ENCODE measurements at places on chromosomes 13 and 19.

DNA sequence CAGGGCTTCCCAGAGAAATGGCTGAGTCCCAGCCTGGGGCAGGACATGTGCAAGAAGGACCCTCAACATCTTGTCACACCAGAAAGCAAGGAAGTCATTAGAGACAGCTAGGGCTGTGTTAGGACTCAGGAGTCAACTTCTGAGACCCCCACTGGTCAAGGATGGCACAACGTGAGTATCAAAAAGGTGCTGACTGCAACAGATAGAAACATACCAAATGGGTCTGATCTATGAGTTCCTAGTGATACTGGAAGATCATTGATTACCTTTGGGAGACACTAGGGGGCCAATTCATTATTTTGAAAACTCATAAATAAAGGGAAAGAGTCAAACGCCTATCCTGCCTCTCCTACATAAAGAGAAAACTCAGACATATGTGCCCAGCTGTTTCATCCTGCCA lies 73.5 kb upstream of the GJB6 start:
- no peak for DNase-seq

DNA sequence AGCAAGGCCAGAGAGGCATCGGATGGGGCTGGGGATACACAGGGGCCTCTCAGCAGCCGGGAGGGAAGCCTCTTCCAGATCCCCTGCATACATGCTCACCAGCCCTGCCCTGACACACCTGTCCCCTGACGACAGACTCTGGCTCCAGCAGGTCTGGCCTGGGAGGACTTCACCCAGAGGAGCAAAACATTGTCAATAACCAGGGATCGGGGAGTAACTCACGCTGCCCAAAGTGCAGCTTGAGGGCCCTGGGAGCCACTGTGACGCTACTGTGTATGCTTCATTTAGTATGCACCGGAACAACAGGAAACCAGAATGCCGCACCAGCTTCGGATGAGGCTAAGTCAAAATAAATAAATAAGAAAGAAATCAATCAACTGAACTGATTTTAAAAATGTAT lies 12.4 kb upstream of the CD22 start:
- DNase-seq: no peak

GRCh38 chr13:52651897-52652195 lies 790 bp upstream of the SUGT1 start:
- DNase-seq: peak; percentile 2

GRCh38 chr13:41356786-41357185 lies 45.7 kb downstream of the NAA16 start:
- no peak for DNase-seq

GRCh38 chr19:41352609-41353465 lies 885 bp downstream of the TGFB1 start:
- no peak for DNase-seq

DNA sequence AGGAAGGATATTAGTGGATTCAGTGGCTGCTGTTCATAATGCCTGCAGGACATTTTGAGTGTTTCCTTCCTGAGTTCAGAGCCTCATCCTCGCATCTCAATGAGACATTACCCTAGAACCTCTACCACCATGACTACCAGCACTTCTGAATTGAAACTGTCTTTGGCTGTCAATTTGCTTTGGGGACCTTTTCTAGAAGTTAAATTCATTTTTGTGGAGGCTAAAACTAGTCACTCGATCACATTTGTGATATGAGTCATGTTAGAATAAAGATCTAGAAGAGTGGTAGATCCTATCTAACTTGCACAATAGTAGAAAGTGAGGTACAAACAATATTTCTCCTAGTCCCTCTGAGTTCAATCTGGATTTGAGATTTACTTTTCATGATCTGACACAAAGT lies 124.9 kb downstream of the KCNRG start:
- no peak for DNase-seq

DNA sequence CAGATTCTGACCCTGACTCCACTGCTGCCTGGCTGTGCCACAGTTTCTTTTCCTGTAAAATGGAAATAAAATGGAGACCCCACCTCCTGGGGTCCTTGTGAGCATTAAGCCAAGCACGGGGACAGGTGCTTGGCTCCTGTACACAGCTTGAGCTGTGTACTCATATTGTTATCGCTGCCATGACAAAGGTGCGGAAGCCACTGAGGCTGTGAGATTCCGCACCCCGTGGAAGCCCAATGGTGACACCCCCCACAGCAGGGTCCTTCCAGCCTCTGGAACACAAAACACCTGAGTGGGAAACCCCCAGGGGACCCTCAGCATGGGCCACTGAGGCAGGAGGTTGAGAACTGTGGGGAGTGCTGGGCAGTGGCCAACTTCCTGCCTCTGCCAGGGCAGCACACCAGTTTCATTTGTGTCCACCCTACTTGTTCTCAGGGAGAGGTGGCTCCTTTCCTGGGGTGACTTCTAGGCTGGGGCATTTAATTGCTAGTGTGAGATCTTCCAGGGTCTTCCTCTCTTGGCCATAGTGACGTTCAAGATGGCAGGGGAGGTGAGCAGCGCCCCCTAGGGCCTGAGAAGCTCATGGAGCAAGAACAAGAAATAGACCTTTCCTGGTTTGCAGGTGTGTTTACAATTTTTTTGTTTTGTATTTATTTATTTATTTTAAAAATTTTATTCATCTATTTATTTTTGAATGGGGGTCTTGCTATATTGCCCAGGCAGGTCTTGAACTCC lies 5.4 kb upstream of the JSRP1 start:
- DNase-seq: no peak

GRCh38 chr19:4413588-4413987 lies 11.1 kb downstream of the CHAF1A start:
- no peak for DNase-seq

DNA sequence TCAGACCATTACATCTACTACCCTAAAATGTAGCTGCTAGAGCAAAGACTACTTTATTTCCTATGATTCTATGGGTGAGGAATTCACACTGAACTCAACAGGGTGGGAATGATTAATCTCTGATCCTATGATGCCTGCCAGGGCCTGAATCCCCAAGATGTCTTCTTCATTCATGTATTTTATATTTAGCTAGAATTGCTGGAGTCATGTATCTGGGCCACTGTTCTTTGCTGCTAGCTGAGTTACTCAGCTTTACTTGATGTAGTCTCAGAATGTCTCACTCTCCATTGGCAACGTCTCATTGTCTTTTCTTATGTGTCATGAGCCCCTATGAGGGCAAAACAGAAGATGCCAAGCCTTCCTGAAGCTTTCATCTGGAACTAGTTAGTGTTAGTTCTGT lies 21.1 kb downstream of the ZNF582 start:
- no peak for DNase-seq

DNA sequence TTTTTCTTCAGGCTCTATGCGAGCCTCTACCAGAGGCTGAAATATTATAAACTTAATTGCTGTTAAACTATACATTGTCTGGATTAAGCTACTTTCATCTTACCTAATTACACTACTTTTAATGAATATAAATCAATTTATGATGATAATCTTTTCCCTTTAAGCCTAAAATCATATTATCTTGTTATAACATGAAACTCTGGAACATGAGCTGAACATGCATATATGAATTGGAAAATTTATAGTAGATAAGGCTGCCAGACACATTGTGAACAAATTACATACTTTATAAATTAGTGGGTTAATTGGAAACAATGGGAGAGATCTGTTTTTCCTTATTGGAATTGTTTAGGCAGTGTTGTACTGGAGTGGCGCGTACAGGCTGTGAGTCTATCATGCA lies 45.3 kb upstream of the ZDHHC20 start:
- DNase-seq: no peak

GRCh38 chr13:95523598-95523997 lies 28.9 kb upstream of the CLDN10 start:
- no peak for DNase-seq

- no peak for DNase-seq
Measured at GRCh38 chr19:27906081-27906480, 1306.9 kb downstream of the UQCRFS1 start.

- DNase-seq: no peak
Measured at GRCh38 chr13:43009506-43009905, 13.9 kb upstream of the DNAJC15 start.

GRCh38 chr13:43086181-43086580 lies 62.8 kb downstream of the DNAJC15 start:
- no peak for DNase-seq

- no peak for DNase-seq
Measured at GRCh38 chr19:23415034-23415433, 19.8 kb upstream of the ZNF91 start.

DNA sequence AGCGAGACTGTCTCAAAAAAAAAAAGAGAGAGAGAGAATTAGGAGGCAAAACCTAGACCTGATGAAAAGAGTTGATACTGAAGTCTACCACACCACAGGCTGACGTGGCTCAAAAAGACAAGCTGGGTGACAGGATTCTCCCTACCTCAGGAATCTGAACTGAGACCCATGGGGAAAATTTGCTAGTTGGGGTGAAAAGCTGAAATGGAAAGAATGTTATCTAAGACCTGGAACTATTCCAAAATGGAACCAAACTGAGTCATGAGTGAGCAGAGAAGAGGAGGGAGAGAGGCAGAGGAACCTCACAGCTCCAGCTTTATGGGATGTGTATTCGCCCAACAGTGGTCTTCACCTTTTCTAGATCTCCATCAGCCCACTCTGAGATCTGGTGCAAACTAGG lies 11.7 kb downstream of the SMG9 start:
- DNase-seq: no peak

- no peak for DNase-seq
Measured at GRCh38 chr13:41561170-41561569, 103.8 kb downstream of the RGCC start.

DNA sequence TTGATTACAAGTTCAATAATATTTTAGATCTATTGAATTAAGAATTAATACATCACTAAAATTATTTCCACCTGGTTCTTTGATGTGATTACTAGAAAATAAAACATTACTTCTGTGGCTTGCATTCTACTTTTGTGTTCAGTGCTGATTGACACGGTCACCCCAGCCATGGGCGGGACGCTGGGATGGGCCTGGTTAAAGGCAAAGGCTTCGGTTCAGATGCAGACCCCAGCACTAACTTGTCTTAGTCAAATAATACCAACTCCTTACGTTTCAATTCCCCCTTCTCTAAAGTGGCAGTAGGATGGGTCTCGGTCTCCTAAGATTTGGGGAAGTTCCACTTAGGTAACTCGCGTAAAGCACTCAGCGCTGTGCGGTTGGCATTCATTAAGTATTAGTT lies 144.9 kb downstream of the URI1 start:
- no peak for DNase-seq

DNA sequence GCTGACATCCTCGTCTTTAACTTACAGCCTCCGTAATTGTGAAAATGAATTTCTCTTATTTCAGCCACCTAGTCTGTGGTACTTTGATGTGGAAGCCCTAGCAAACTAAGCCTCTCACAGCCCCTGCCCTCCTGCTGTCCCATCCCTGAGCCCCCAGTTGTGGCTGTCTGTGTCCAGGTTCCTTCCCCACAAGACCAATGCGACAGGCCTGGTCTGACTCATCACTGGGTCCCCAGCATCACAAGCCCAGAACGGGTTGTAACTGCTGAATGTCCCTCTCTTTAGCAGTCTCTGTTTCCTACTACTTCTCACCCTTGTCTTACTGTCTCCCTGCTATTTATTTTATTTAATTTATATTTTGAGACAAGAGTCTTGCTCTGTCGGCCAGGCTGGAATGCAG lies 5.7 kb downstream of the POU2F2 start:
- DNase-seq: no peak

DNA sequence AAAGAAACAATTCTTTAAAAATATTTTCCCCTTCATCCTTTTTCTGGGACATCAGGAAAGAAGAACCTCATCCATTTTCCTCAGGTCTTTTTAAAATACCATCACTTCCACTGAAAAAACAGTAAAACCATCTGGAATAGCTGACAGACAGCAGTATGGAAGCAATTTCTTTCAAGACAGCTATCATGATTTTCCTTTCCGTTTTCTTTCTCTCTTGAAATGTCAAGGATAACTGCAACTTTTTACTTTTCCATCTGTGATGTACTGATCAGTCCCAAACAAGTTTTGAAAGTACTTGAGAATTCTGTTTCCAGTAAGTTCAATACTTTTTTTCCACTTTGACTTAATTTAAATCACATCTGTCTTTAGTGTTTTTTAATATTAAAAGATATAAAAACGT lies 211.2 kb downstream of the LHFPL6 start:
- DNase-seq: no peak

DNA sequence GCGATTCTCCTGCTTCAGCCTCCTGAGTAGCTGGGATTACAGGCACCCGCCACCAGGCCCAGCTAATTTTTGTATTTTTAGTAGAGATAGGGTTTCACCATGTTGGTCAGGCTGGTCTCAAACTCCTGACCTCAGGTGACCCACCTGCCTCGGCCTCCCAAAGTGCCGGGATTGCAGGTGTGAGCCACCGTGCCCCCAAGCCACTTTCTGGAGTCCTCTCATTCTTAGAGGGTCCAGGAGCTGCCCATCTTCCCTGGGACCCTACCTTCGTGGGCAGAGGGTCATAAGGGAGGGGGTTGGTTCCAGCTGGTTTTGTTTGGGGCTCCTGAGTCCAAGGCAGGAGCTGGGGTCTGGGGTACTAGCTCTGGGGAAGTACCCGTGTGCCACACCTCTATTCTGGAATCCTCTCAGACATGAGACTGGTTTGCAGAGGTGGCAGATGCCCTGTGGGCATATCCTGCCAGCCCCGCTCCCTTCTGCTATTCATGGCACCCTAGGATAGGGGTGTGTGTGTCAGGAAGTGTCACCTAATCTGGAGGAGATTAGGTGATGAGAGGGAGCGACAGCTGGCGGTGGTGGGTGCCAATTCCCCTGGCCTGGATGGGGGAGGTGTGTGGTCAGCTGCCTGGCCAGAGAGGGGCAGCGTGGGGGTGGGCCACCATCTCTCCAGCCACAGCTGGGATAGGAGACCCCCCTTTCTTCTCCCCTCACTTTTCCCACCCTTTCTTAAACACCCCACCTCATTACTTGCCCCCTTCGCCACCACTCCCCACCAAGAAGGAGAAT lies 2.1 kb downstream of the PRMT1 start:
- no peak for DNase-seq

- DNase-seq: no peak
Measured at GRCh38 chr19:11519138-11519537, 9.8 kb downstream of the ECSIT start.

DNA sequence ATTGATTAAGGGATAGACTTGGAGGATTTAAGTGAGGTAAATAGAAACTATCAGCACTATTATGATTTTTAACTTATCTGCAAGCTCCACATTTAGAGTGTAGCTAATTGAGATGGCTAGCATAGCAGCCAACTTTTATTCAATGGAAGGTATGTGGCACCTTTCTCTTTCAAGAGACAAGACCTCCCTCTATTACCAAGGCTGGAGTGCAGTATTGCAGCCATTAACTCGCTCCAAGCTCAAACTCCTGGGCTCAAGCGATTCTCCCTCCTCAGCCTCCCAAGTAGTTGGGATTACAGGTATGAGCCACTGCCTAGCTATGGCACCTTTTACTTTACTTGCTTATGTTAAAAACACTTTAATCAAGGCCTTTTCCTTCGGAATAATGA lies 8.2 kb downstream of the TPT1 start:
- DNase-seq: no peak

DNA sequence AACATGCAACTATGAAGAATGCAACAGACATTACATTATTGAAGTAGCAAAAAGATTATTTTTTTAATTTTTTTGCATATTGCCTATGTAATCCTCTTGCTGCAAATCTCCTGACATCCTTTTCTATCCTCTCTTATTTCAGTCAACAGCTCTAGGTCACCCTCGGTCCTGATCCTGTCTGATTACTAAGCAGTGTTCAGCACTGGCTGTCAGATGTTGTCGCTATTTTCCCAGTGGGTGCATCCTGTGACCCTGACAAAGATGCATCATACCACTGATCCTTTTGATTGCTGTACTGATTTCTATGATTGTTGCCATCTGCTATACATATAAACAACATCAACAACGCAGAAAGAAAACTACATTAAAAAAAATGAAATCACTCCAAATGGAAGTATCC lies 443.7 kb upstream of the PRR20A start:
- no peak for DNase-seq

- DNase-seq: no peak
Measured at GRCh38 chr19:58229255-58229639, 533 bp downstream of the ZNF544 start.
